Stimulated activated CD8-positive, alpha-beta memory T cell treated with anti-CD3 and anti-CD28 coated beads, Interleukin-7, amount 100 ng/mL, for 4 hours (primary cell): ENCODE measurements at places on chromosomes 7 and 10.

DNA sequence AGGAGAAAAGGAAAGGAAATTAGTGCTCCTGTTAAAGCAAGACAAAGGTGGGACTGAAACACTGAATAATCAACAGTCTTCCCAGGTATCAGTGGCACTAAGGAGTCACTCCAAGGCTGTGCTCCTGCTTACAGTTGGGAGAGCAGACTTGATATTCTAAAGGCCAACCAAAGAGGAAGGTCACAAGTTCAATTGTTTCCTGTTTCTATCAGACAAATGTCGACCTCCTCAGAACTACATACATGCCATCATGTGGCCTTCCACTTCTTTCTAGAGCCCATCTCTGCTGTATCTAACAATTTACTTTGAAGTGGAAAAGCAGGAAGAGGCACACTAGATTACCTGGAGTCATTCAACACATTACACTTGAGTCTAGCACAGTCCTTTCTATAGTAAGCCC lies 3.4 kb downstream of the ZNF239 start:
- no peak for DNase-seq

- DNase-seq: no peak
These were observed 6.9 kb upstream of the MYOF start for GRCh38 chr10:93488956-93489528.

DNA sequence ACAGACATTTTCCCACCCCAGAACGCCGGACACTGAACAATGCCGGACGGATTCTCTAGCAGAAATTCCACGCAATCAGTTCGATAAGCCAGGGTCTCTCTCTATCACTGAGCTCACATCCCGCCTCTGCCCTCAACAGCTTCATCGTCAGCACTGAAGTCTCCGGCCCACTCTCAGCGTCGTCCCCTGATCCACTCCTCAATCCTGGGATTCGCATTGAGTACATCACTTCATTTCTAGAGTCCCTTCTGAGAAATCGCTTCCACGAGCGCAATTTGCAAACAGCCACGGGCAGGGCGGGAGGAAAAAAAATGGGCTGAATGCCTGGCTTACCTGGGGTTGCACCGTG lies 365 bp downstream of the YME1L1 start:
- DNase-seq: no peak

GRCh38 chr7:142323706-142324105 lies 65.8 kb upstream of the PRSS58 start:
- DNase-seq: no peak

GRCh38 chr10:31906039-31906438 lies 22.6 kb downstream of the ARHGAP12 start:
- DNase-seq: no peak

- no peak for DNase-seq
These were observed 129.3 kb upstream of the ACBD5 start for GRCh38 chr10:27369880-27370279.

DNA sequence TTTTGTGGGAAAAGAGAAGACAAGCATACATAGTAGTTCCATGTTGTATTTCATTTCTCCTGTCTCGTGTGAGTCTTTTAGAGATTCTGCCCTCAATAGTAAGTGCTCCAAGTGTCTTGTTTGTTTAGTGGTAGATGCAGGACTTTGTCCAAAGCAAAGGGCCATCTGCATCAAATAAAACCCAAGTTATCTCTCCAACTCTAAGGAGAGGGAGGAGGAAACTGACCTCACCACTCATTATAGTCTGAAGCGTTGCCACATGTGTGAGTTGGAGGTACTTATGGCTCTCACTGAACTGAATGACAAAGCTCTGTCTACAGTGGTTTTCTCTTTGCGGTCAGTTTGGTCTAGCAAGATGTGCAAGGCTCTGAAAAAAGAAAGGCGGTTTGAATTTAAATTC lies 272.6 kb downstream of the DOCK4 start:
- no peak for DNase-seq

- no peak for DNase-seq
These were observed 66.6 kb downstream of the PWWP2B start for GRCh38 chr10:132463333-132464255.

DNA sequence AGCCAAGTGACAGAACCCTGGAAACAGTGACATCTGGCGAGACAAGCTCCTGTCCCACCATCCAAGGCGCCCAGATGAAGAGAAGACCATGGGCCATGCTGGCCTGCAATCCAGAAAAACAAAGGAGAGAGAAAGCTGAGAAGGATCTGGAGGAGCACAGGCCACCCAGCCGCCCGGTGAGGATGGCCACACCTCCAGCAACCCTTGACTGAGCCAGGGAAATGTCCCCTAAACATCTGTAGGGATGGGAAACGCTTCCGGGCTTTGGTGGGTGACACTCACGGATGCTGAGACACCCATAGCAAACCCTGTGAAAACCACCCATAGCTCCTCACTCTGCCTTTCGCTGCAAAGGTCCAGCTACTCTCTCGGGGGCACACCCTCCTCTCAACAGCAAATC lies 32.0 kb downstream of the TCERG1L start:
- no peak for DNase-seq

DNA sequence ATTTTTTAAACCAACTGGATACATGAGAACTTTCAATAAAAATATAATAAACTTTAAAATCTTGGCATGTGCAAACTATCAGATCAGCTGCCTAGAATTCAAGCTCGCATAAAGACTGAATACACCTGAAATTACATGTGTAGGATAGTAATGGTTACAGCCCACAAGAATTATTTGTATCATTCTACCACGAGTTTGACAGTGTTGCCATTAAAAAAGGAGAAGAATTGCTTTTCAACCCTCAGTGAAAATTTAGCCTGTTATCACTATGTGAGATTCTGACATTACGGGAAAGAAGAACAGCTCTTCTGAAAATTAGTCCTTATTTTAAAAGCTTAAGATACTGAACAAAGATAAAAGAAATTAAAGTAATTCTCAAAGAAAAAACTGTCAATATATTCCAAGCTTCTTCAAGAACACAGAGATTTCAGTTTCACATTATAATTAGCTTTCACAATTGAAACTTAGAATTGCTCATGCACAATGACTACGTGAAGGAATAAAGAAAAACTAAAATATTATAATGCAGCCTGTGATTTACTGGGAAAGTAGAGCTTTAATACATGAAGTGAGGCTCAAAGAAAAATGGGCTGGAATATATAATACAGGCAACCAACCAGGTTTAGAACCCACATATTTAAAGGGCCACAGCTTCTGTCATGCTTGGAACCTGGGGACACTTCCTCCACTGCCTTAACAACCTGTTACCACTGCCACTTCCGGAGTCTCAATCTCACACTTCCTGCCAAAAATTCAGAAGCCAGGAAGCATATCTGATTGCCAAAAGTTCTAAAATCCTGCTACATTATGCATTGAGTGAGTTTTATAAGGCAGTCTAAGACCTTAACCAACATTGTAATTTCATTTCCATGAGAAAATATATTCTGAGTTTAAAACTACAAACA lies 23.2 kb downstream of the TPK1 start:
- DNase-seq: no peak
